AG10803 (cell line): ENCODE measurements at places on chromosomes 3 and 15.

DNA sequence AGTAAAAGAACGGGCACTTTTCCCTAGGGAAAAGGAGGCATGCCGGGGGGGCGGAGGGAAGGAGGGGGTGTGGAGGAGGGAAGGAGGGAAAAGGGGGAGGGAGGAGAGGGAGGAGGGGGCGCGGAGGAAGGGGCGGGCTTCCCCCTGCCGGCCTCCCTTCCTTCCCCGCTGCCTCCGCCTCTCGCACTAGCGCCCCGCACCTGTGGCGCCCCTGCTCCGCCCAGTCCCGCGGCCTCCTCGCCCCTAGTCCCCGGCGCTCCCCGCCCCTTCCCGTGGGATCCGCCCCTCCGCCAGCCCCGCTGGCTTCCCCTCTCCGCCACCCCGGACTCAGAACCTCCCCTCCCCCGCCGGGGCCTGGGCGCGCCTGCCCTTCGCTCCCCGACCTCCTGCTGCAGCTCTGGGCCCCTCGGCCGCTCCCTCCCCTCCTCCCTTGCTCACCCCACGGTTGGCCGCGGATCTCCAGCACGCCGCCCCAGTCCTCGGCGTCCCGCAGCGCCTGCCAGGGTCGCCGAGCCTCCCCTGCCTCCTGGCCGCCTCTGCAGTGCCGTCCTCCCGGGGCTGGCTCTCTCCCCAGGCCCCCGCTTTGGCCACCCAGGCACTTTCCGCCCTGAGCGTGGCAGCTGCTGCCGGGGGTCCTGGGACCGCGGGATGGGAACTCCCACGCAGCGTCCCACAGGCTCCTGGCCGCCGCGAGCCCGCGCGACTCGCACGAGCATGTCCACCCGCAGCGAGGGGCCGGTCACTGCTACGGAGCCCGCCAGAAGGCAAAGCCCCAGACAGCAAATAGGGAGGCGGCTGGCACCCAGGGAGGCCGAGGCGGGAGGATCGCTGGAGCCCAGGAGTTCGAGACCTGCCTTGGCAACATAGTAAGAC is 147.4 kb downstream of the TJP1 start:
- no peak for DNase-seq

GRCh38 chr15:63998489-63998888 is 47.8 kb downstream of the DAPK2 start:
- DNase-seq = no peak

DNA sequence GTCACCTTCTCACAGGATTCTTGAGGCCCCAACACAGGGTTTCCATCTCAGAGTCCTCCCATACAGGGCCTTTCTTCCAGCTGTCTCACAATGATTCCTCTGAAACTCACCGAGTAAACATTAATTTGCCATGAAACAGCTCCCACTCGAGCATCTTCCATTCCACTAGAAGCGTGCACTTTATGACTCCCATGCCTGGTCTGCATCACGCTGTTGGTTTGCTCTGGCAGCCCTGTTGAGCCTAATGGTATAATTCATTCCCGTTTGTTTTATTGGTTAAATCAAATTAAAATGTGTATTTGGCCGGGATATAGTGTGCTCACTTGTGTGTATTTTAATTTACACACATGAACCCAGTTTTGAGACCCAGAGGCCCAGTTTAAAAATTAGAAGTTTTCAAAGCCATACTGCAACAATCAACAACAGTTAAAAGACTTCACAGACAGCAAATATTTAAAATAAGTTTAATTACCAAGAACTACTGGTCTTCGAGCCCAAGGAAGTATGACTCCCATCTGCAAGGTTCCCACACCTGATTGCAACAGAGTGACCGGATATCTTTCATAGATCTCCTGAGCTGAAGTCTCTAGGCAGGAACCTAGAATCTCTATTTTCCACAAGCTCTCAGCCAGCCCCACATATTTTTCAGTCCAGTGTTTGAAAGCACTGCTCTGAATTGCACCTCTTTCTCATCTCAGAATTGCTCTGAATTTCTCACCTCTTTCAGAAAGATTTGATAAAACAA is 42.3 kb upstream of the GYG1 start:
- DNase-seq = no peak

- DNase-seq = peak; percentile 18
These were observed 496.3 kb downstream of the ROBO2 start for GRCh38 chr3:77536038-77536775.

- peak; percentile 57 for DNase-seq
These were observed 401.0 kb upstream of the TBL1XR1 start for GRCh38 chr3:177598097-177598833.

- peak; percentile 53 for DNase-seq
These were observed 158.6 kb upstream of the NR2E3 start for GRCh38 chr15:71651750-71652186.

- no peak for DNase-seq
These were observed 799.5 kb upstream of the SEMA6D start for GRCh38 chr15:46917721-46918252.

DNA sequence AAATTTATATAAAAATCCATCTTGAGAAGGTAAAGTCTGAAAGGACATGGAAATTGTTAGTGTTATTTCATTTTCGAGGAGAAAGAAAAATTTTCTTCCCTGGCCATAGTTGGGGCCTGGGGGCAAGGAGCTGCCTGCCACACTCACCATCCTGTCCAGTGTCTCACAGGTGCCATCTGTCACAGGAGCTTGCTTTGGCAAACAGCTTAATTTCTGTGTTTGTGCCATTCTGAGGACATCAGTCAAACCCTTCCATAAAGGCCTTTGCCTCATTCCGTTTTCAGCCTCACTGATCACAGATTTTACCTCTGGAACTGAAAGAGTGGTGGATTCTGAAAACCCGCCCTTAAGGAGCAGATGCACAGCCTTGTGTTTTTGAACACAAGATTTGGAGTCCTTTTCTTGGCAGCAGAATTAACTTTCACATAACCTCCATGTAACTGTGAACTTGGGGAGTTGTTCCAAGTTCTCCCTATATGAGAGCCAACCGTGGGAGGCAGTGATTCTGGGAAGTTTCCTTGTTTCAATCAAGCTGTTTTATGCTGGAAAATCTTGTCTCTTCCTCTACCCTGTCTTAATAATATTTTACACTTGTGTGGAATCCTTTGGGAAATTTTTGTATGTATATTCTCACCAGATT is 254.7 kb downstream of the CACNA2D3 start:
- no peak for DNase-seq

- no peak for DNase-seq
These were observed 23.5 kb downstream of the PTH1R start for GRCh38 chr3:46901061-46901460.

- no peak for DNase-seq
These were observed 482.7 kb upstream of the MCTP2 start for GRCh38 chr15:93748710-93749109.

DNA sequence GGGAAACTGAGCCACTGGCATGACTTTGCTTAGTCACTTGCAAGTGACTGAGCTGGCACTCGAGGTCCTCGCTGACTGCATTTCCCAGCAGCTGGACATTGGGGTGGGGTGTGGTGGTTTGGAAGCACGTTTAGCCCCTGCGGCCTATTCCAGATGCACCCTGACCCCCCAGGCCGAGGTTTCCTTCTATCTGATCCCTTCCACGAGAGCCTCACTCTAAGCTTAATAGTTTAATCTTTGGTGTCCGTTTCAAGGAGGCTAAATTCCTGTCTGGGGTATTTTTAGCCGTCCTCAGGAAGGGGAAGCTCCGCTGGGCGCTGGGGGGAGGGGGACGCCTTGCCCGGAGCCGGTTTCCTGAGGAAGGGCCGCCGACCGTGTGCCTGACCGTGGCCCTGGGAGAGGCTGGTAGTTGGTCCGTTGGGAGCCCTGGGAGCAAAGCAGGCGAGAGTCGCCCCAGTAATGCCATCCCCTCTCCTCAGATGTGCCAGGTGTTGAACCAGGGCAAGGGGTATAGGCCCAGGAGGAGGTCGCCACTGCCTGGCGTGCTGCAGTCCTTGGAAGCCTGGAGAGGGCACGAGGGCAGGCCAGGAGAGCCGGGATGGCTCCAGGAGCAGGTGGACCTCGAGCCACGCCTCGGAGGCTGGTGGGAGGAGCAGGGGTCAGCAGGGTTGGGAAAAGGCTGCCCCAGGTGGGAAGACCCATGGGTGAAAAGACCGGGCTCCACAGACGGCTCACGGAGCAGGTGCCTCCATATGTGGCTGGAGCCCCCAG is 37.2 kb downstream of the IDH2 start:
- no peak for DNase-seq

GRCh38 chr3:143514109-143514508 is 334.2 kb downstream of the SLC9A9 start:
- DNase-seq = no peak

- DNase-seq = no peak
These were observed 66.7 kb downstream of the BBX start for GRCh38 chr3:107589454-107589853.

- DNase-seq = no peak
These were observed 487.5 kb upstream of the WNT5A start for GRCh38 chr3:55974421-55975165.

DNA sequence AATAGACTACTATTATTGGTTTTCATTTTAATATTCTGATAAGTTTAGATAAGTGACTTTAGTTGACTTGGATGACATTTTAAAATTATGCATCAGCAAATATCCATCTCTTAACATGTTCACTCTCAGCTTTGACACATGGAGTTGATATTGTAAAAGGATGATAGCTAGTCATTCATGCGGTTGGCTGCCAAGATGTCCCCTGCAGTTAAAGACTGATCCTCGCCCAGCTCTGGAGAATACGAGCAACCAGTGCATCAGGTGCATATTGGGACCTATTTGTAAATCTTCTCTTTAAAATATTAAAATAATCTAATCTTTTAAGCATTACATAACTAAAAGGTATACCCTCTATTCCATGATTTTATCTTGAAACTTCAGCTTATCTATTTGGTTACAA is 41.9 kb downstream of the EPHB1 start:
- DNase-seq = no peak

DNA sequence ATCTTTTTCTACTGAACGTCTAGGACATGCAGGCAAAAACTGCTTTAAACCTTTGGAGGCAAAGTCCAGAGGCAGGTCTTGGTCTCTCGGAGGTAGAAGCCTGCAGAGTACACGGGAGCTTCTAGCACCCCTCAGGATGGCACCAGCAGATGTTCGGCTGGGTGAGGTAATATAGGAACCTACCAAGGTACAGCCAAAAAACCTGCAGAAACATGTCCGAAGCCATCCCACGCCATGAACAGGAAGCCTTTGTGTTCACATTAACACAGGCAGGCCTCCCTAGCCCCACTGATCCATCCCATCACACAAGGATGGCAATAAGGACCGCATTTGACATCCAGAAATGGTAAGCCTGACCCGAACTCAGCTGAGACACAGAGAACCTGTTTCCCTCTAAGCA is 157.9 kb upstream of the HES1 start:
- DNase-seq = no peak

DNA sequence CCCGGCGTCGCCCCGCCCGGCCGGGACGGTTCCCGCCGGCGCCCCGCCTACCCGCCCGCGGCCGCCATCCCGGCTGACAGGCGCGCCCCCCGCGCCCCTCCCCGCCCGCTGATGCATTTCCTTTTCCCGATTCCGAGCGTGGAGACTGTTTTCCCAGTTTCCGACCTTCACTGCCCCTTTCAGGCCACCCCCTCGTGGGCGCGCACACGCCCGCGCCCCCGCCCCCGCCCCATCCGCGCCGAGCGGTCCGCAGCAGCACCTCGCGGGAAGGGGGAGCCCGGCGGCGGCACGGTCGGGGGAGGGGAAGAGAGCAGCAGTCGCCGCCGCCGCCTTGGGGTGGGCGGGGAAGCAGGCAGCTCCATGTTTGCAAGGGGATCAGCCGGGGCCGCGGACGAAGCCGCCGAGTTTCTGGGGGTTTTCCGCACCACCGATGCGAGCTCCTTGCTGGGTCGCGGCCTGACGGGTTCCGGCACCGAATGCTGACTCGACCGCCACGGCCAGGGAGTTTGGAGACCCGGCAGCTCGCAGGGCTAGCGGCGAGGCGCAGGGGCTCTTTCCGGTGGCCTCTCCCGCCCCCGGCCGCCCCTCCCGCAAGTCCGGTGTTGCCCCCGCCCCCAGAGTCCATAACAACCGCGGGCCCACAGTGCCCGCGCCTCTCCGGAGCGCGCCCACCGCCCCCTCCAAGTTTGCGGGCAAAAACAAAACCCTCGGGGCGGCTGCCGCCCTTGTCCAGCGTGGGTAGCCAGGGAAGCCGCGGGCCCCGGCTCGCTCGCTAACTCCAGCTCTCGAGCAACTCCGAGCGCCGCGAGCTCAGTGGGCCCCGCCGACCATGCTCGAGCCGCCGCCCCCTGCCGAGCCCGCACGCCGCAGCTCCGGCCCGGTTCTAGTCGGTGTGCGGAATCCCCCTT is 3.2 kb upstream of the SIN3A start:
- peak; percentile 71 for DNase-seq

DNA sequence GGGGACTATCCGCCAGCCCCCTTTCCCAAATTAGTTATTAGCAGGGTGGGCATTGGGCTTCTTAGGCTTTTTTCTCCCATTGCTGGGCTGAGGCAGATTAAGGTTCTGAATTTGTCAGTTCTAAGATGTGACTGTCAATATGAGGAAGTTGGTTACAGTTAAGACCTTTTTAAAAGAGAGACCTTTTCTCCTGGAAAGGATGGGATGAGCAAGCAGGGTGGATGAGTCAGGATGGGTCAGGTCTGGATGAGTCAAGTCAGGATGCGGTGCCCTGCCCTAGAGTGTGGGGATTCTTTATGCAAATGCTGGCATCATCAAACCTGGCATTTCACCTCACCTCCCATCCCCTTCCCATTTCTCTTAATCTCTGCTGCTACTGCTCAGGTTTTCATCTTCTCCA is 1.9 kb downstream of the AEN start:
- DNase-seq = peak; percentile 74

DNA sequence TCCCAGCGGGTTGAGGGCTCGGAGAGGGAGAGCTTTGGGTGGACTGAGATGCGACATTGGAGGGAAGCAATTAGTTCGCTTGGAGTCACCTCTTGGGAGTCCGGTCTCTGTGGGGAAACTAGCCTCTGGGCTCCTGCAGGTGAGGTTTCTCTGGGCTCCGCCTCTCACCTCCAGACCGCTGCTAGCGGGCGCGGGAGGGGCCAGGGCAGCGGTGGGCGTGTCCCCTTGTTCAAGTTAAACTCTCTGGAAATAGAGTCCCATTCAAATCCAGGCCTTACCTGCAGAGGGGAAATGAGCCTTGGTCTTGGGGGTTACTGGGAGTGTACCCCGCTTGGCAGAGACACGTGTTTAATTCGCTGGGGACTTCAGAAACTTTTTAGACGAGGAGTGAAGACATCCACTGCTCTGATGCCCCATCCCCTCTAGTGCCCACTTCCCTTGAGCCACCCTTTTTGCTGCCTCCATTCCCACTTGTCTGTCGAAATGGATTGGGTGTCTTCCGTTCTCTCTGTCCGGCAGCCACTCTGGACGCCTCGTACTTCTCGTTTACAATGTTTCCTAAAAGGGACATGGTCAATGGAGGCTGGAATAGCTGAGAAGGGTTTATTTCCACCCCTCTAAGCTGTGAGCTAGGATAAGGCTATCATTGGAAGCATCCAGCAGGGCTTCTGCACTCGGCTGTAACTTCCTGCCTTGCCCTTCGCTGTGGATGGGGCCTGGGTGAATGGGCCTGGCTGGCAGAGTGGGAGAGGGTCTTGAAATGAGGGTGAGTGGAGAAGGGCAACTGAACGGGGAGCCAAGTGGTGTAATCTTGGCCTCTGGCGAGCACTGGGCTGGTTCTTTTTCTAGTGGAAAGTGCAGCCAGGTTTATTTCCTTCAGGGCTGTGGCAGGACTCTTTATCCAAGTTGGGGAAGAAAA is 1.1 kb downstream of the MITF start:
- DNase-seq = no peak

- no peak for DNase-seq
These were observed 515.0 kb downstream of the FGF12 start for GRCh38 chr3:192212335-192212734.

GRCh38 chr3:26559227-26559626 is 63.3 kb upstream of the LRRC3B start:
- no peak for DNase-seq
